ENCODE measurements at places on chromosomes 2 and 18.

GRCh38 chr2:168632709-168633121 is 169.7 kb upstream of the NOSTRIN start:
- no peak for DNase-seq

DNA sequence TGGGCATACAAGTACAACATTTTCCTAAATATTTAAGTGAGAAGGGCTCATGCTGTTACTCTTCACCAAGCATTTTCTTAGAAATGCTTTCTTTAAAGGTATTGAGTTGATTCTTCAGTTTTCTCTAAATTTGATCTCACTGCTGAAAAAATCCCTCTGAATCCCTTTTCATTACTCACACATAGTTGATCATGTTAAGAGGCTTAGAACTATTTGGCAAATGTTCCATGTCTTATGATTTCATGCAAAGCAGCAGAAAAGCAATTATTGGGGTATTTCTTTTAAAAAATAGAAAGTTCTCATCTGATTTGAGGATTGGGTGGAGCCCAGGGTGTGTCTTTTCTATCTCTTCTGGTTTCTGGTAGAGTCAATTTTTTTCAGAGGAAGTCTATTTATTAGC is 1079.8 kb upstream of the ZEB2 start:
- no peak for DNase-seq

DNA sequence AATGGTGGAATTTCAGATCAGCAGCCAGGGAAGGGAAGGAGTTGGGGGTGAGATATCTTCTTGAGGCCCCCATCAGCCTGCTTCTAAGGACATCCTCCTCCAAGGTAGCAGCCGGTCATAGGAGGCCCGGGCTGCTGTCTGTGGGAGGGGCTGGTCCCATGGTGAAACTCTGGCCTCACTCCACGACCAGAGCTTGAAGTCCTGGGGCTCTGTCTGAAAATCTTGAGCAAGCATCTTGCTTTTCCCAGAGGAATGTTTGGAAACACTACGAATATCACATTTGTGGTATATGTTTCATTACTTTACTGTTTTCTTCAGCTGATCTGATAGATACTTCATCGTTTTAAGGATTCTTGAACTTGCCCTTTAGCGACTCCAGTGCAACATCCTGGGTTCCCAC is 103.7 kb downstream of the CTAGE1 start:
- DNase-seq = no peak

- DNase-seq = no peak
Observed at GRCh38 chr18:11989174-11989573, 7.9 kb downstream of the IMPA2 start.

DNA sequence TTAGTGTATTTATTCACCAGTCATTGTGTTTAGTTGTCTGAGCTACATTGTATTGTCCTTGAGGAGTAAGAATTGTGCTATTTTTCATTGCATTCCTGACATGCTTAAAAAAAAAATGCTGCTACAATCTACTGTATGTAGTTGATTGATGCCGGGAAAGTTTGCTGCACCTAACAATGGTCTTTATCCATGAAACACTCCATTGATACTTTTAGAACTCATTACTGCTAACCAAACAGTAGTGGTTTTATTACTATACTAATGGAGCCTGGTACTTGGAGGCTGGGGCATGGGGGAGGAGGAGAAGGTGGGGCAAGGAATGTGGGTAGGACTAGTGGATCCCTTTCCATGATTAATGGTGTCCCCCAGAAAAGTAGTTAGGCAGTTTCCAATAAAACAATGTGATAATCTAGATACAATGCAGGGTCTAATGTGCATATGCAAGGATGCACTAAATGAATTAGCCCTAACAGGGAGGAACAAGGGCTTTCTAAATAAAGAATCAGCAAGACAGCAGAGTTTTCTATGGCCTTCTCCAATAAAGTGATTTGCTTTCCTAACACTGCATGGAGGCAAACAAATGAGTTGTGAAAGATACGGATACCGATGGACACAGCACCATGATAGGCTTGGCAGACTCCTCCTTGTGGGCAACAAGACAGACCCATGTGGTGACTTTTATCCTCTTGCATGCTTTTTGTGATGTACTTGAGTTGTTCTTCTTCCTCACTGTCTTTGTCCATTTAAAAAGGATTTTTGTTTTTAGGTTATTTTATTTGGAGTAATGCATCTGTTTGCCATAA is 78.5 kb downstream of the FMNL2 start:
- DNase-seq = no peak

- no peak for DNase-seq
Observed at GRCh38 chr18:68454511-68455228, 260.2 kb downstream of the TMX3 start.

DNA sequence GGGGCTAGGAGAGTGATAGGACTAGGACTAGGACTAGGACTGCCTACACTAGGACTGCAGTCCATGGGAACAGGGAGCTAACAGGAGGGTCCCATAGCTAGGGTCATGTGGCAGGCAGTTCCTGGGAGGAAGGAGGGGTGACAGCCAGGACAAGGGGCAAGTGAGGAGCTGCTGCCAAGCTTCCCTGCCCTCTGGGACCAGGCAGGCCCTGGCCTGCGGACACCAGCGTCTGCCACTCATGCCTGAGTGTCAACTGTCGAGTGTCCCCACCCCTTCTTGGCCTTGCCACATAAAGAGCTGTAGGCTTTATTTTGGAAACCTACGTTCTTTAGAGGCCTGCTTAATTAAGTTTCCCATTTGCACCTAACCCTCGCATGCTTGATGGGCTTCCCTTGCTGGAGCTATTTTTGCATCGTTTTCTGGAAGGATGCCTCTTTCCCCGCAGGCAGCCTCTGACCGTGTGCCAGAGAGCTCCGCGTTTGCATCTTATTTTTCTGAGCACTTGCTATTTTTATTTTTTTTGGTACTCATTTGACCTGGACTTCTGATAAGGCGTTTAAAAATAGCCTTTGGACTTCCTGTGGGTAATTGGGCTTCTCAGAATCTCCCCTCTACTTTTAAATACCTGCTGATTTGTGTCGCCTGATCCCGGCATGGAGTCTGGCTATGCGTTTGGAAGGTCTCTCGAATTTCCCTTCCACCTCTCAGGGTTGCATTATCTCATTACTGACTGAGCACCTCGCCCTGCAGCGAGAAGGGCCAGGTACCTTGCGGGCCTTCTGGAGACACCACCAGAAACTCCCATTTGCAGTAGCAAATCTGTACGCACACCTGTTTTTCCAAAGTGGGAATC is 66.4 kb downstream of the SH3RF3 start:
- no peak for DNase-seq

- DNase-seq = no peak
Observed at GRCh38 chr18:11147371-11147951, 1.9 kb downstream of the PIEZO2 start.

DNA sequence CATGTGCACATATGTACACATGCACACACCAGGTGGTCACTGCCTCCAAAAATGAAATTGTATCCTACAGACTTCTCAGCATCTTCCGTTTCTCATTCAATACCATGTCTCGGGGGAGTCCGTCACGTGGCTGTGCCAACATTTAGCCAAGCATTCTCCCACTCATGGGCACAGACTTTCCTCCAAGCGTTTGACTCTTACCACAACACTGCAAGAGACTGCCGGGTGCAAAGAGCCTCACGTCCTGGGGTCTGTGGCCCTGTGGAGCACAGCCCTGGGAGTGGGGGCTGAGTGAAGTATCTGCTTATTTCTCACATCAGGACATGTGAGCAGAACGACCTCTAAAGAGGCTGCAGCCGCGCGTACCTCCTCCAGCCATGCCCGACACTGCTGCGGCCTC is 28.0 kb downstream of the HDAC4 start:
- DNase-seq = no peak
